Type B pancreatic cell (in vitro differentiated cells): ENCODE measurements at places on chromosomes 13 and 19.

DNA sequence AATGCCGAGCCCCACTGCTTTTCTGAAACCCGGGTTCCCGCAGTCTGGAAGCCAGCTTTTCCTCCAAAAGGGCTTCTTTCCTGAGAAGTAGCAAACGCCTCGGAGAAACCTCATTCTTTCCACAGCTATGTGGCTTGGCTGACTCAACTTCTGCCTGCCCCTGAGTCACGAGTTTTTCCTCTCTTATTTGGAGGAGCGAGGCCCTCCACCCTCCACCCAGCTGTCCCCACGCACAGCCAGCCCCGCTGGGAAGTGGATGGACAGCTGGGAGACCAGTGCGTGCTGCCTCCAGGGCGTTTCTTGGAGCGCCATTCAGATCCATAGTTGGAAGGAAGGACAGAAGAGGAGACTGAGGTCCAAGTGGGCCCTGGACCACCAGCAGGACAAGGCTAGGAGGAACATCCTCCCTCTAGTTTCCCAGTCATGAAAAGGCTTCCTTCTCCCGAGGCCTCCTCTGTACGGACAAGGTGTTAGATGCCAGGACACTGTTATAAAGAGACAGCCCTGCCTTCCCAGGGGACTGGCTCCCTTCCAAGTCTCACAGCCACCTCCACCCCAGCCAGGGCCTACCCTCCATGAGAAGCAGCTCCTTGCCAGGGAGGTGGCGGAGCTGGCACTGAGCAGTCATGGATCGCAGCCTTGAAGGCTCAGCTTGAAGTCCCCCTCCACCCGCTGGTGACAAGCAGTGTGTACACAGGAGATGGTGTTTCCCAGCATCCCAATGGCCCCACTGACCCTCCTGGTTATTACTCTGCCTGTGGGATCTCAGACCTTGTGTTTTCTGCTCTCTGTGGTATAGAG is 2.5 kb upstream of the PLEKHF1 start:
- no peak for DNase-seq

DNA sequence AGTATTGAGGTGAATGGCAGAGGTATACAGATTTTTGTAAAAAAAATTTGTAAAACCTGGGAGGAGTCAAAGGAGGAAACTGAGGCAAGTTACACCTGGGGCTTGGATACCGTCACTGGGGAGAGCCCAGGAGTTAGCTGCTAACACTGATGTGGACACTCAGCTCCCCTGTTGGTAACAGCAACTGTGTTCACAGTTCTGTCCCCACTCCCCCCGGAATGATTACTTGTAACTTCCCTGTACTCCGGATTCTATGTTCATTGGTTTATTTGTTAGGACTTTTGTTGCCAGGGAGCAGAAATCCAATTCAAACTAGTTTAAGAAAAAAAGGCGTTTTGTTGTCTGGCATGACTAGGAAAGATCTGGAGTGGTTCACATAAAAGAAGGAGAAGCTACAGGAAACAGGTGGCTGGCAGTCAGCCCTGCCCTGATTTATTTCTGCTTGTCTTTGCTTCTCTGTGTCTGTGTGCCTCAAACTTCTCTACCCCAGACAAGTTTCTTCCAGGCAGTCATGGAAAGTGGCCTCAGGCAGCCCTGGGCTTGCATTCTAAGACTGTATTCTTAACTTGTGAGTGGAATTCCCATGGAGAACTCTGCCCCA is 2.3 kb upstream of the GPR12 start:
- DNase-seq = no peak

DNA sequence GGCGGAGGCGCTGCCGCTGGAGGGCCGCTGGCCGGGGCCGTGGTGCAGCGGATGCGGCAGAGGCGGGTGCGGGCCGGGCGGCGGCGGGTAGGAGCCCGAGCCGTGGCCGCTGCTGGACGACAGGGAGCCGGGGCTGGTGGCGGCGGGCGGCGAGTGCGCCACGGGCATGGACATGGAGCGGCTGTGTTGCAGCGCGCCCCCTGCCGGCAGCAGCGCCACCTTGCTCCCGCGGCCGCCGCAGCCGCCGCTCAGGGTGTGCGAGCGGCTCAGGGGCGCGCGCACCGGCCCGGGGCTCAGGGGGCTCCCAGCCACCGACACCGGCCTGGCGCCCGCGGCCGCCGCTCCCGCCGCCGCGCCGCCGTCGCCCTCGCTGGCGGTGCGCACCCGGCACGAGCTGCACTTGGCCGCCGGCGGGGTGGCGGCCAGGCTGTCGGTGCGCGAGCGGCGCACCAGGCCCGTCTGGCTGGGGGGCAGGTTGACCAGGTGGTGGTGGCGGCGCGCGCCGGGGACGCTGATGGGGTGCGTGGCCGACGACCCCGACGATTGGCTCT is 1.7 kb downstream of the IRS2 start:
- DNase-seq = peak; percentile 90

DNA sequence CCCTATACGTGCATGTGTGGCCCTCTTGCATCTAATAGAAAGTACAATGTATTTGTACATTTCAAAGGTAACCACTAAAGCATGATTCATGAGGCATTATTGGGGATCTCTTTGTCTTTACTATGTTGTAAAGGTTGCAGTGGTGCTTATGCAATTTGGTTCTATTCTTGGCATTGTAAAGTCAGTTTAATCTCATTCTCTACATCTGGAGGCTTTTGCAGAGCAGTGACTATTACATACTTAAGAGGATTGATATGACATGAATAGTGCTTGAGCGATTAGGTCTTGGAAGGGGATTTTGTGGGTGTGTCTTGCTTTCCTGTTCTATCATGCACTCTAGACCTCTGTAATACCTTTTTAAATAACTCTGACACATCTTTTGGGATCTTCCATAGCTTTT is 610.0 kb downstream of the EFNB2 start:
- no peak for DNase-seq
